ENCODE measurements at places on chromosomes 7 and 10.
A peak's percentile ranks its signal among the peaks of the same experiment; 100 is the strongest.

GRCh38 chr7:141527076-141527475, 24.1 kb upstream of the AGK start:
- DNase-seq, result no peak
- H3K4me1 ChIP-seq, result no peaks in the 10 kb centered on the region
- H3K4me3 ChIP-seq, result no peak overlapping the region

- no peaks in the 10 kb centered on the region for H3K36me3 ChIP-seq
- peak overlapping the region; percentile 76 for H3K27ac ChIP-seq
- H3K4me3 ChIP-seq, result no peak overlapping the region
- H3K27me3 ChIP-seq, result no peaks in the 10 kb centered on the region
- no peak for DNase-seq
Measured at GRCh38 chr10:29634105-29634504, 666 bp downstream of the SVIL start.

- no peaks in the 10 kb centered on the region for H3K4me1 ChIP-seq
- no peaks in the 10 kb centered on the region for H3K36me3 ChIP-seq
- no peak for DNase-seq
- H3K27ac ChIP-seq, result no peak overlapping the region
- H3K4me3 ChIP-seq, result no peak overlapping the region
Measured at GRCh38 chr7:40749877-40750276, 615.1 kb downstream of the SUGCT start.

DNA sequence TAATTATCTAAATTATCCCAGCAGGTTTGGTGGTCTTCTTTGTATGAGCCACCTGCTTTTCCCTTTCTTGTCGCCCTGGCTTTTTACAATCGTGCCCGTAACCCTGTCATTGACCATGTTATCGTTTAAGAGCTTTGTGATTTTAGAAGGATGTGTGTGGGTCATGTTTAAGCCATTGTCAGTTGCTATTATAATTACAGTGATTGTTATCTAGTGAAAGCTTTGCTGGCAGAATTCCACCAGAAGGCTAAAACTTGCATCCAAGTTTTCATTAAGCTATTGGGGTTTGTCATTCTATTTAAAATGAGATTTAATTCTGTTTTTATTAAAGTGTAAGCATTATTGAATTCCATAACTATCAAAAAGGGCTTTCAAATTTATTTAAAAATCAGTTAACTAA, 354.2 kb upstream of the TMEM229A start:
- H3K27ac ChIP-seq, result no peak overlapping the region
- no peak overlapping the region for H3K4me3 ChIP-seq
- no peaks in the 10 kb centered on the region for H3K27me3 ChIP-seq

- H3K27ac ChIP-seq, result no peak overlapping the region
- no peak for DNase-seq
Measured at GRCh38 chr10:19719284-19719683, 96.9 kb upstream of the PLXDC2 start.

- no peak for DNase-seq
- no peaks in the 10 kb centered on the region for H3K36me3 ChIP-seq
- H3K27me3 ChIP-seq, result peaks cover 2% of the 10 kb centered on the region
- no peak overlapping the region for H3K4me3 ChIP-seq
Measured at GRCh38 chr10:59688921-59689351, 20.7 kb downstream of the SLC16A9 start.

DNA sequence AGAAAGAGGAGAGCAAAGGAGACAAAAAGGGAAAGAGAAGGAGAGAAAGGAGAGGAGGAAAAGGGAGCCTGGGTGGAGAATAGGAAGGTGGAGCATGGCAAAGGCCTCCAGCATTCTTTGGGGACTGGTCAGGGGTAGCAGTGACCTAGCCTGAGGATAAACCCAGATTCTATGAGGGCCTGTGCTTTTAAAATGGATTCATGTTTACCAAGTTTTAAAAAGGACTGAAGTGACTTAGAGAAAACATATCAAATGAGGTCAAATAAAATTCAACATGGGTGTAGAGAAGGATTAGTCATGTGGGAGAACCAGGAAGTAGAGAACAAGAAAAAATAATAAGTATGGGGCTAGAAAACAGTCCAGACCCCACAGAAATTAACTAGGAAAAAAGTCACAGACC, 20.7 kb downstream of the CREB3L2 start:
- no peak overlapping the region for H3K27ac ChIP-seq
- H3K4me3 ChIP-seq, result no peak overlapping the region
- no peaks in the 10 kb centered on the region for H3K27me3 ChIP-seq
- peaks cover 7% of the 10 kb centered on the region for H3K4me1 ChIP-seq
- DNase-seq, result no peak

DNA sequence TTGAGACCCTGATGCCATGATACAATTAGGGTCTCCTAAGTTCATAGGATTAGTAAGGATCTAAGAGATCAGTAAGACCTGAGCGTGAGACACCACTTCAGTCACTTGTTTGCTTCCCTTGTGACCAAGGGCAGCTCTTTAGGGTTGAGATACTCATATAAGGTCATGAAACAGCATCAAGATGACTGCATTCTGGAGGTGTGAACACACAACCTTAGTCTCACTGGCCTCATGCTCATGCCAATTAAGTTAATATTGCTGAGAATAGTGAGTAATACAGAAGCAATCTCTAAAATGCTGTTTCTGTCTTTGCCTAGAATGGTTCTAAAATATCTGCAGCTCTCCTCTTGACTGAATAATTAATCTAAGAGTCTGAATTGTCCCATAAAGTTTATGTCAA, 39.6 kb upstream of the KLHL7 start:
- H3K27ac ChIP-seq, result no peak overlapping the region
- H3K4me1 ChIP-seq, result no peaks in the 10 kb centered on the region
- no peaks in the 10 kb centered on the region for H3K27me3 ChIP-seq
- no peak for DNase-seq

- H3K4me3 ChIP-seq, result no peak overlapping the region
- H3K27ac ChIP-seq, result no peak overlapping the region
- no peaks in the 10 kb centered on the region for H3K36me3 ChIP-seq
Measured at GRCh38 chr10:29512425-29512974, 122.3 kb downstream of the SVIL start.

- peak overlapping the region; percentile 88 for H3K27ac ChIP-seq
- peaks cover 10% of the 10 kb centered on the region for H3K36me3 ChIP-seq
- peak overlapping the region; percentile 91 for H3K4me3 ChIP-seq
- H3K27me3 ChIP-seq, result no peaks in the 10 kb centered on the region
Measured at GRCh38 chr10:12041766-12042408, 722 bp downstream of the UPF2 start.

- no peak for DNase-seq
- no peak overlapping the region for H3K27ac ChIP-seq
- no peaks in the 10 kb centered on the region for H3K4me1 ChIP-seq
- H3K27me3 ChIP-seq, result 0 out of 2 replicates have a peak, but pooled peaks cover 5% of the 10 kb centered on the region
- no peak overlapping the region for H3K4me3 ChIP-seq
Measured at GRCh38 chr7:77407906-77408305, 8.2 kb downstream of the GSAP start.

DNA sequence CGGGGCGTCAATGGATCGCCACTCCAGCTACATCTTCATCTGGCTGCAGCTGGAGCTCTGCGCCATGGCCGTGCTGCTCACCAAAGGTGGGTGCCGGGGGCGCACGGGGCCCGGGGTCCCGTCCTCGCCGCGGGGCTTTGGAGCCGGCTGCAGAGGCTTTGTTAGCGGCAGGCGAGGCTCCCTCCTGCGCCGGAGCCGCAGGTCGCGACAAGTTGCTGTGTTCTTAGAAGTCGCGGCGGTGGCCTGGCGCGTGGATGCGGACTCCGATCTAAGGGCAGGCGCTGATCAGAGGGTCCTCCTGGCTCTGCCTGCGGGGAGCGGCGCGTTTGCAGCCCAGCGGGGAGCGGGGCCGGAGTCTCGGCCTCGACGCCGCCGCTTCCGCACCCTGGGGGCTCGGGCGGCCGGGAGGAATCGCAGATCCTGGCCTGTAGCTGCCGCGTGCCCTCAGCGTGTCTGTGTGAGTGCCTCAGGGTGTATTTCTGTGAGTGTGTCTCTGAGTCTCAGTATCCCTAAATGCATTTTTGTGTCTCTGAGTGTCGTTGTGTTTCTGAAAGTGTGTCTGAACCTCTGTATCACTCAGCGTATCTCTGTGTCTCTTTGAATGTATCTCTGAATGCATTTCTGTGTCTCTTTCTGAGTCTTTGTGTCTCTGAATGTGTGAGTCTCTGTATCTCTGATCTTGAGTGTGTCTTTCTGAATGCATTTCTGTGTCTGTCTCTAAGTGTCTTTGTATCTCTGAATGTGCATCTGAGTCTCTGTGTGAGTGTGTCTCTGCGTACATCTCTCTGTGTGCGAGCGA, 766 bp downstream of the BAMBI start:
- H3K36me3 ChIP-seq, result peaks cover 3% of the 10 kb centered on the region
- H3K27me3 ChIP-seq, result peaks cover 16% of the 10 kb centered on the region
- no peak overlapping the region for H3K27ac ChIP-seq
- peak overlapping the region; percentile 52 for H3K4me3 ChIP-seq
- H3K4me1 ChIP-seq, result peaks cover 10% of the 10 kb centered on the region
- no peak for DNase-seq

DNA sequence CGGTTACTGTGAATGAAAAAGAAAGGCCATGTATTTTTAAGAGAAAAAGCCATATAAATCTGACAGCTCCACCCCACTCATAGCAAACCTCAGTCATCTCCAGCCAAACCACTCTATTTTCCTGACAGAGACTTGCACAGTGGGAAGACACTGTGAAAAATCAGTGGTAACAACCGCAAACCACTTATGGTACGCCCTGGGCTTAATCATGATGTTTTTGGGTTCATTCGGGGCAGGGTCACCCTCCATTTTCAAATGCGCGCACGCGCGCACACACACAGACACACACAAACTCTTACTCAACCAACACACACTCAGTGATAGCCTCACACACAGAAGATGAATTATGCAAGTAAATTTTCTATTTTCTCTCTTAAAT, 82.1 kb upstream of the HPS1 start:
- H3K27me3 ChIP-seq, result 0 out of 2 replicates have a peak, but pooled peaks cover 4% of the 10 kb centered on the region
- no peak for DNase-seq
- no peak overlapping the region for H3K4me3 ChIP-seq
- no peaks in the 10 kb centered on the region for H3K36me3 ChIP-seq
- H3K27ac ChIP-seq, result no peak overlapping the region
- no peaks in the 10 kb centered on the region for H3K4me1 ChIP-seq

- H3K27ac ChIP-seq, result no peak overlapping the region
- H3K4me1 ChIP-seq, result peaks cover 24% of the 10 kb centered on the region
Measured at GRCh38 chr7:1432411-1433082, 26.7 kb downstream of the MICALL2 start.

DNA sequence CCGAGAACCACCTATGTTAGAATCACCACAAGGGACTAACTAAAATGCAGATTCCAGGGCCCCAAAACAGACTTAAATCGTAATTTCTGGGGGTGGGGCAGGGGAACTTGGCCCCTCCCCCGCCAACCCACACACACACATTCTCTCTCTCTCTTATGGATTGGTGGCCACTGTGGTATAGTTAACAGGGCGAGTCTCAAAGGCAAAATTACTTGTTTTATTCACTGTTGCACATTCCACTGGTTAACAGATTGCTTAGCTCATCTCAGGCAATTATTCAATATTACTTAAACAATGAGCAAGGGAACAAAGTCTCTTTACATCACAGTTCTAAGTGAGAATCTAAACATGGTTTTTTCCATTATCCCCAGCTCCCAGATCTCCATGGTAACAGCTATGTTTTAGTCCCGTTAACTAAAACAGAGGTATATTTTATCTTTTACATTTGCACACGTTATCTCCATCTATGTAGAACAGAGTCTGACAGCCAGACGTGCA, 38.5 kb downstream of the IGF2BP3 start:
- peak overlapping the region; percentile 68 for H3K27ac ChIP-seq
- no peaks in the 10 kb centered on the region for H3K27me3 ChIP-seq
- peaks cover 35% of the 10 kb centered on the region for H3K4me1 ChIP-seq
- H3K36me3 ChIP-seq, result no peaks in the 10 kb centered on the region
- no peak for DNase-seq
- H3K4me3 ChIP-seq, result no peak overlapping the region

DNA sequence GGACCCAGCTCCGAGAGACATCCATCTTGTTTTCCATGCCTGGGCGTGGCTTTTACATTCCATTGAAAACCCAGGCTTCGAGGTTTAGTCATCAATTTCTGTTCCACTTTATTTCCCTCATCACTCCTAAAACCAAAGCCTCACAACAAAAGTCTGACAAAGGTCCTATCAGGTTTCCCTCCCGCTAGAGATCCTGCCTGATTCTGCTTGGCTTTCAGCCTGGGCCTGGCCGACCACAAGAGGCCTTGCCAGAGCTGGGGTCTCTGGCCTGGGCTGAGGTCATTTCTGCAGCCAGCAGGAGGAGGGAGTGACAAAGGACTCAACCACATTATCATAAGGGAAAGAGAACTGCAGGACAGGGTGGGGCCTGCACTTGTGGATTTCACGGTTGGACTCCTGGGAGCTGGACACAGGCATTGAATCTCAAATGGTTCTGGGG, 167.0 kb downstream of the FANK1 start:
- no peak overlapping the region for H3K4me3 ChIP-seq
- no peaks in the 10 kb centered on the region for H3K36me3 ChIP-seq
- no peak for DNase-seq
- no peak overlapping the region for H3K27ac ChIP-seq
- H3K4me1 ChIP-seq, result peaks cover 38% of the 10 kb centered on the region
- no peaks in the 10 kb centered on the region for H3K27me3 ChIP-seq

DNA sequence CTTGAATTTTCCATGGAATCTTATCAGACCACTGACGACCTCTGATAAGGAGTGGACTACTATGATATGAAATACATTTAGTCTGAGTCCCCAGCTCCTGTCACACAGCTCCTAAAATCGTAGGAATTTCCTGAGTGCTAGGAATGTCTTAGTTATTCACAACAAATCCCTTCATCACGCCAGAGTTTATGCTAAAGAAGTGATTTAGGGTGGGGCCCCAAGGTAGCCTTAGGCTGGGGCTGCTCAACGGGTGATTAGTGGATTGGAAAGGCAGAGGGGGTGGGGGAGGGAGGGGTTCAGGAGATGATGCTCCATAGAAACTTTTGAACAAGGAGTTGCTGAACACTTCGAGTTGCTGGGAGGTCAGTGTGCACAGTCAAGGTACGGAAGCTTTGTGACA, 7.0 kb upstream of the TET1 start:
- no peak overlapping the region for H3K27ac ChIP-seq
- no peak for DNase-seq
- H3K4me3 ChIP-seq, result no peak overlapping the region
- no peaks in the 10 kb centered on the region for H3K4me1 ChIP-seq
- H3K36me3 ChIP-seq, result no peaks in the 10 kb centered on the region

GRCh38 chr7:95318501-95319100, 5.7 kb downstream of the PON1 start:
- no peak for DNase-seq
- no peaks in the 10 kb centered on the region for H3K36me3 ChIP-seq
- no peaks in the 10 kb centered on the region for H3K4me1 ChIP-seq
- no peaks in the 10 kb centered on the region for H3K27me3 ChIP-seq
- no peak overlapping the region for H3K4me3 ChIP-seq
- no peak overlapping the region for H3K27ac ChIP-seq

GRCh38 chr10:120741396-120741795, 109.8 kb upstream of the WDR11 start:
- no peaks in the 10 kb centered on the region for H3K4me1 ChIP-seq
- no peak overlapping the region for H3K4me3 ChIP-seq
- DNase-seq, result no peak
- no peak overlapping the region for H3K27ac ChIP-seq

GRCh38 chr10:84654671-84655070, 326.3 kb downstream of the CCSER2 start:
- no peaks in the 10 kb centered on the region for H3K36me3 ChIP-seq
- no peak overlapping the region for H3K4me3 ChIP-seq
- DNase-seq, result no peak
- no peak overlapping the region for H3K27ac ChIP-seq
- no peaks in the 10 kb centered on the region for H3K4me1 ChIP-seq
- peaks cover 3% of the 10 kb centered on the region for H3K27me3 ChIP-seq

GRCh38 chr10:89167915-89168314, 39.2 kb downstream of the CH25H start:
- no peak for DNase-seq
- H3K4me3 ChIP-seq, result no peak overlapping the region
- no peaks in the 10 kb centered on the region for H3K4me1 ChIP-seq
- H3K36me3 ChIP-seq, result no peaks in the 10 kb centered on the region
